Heart left ventricle (tissue), 16 donors: ENCODE measurements at places on chromosomes 2 and 18.

GRCh38 chr2:187966924-187967323 is 324.8 kb upstream of the GULP1 start:
- DNase-seq, result no peak
- H3K27me3 ChIP-seq, result no peaks in the 10 kb centered on the region
- no peak overlapping the region for H3K27ac ChIP-seq
- no peaks in the 10 kb centered on the region for H3K36me3 ChIP-seq
- H3K4me1 ChIP-seq, result no peaks in the 10 kb centered on the region

GRCh38 chr2:45935791-45936622 is 284.5 kb downstream of the PRKCE start:
- H3K4me3 ChIP-seq, result no peak overlapping the region
- peak; percentile 96 for DNase-seq
- H3K4me1 ChIP-seq, result peaks cover 15% of the 10 kb centered on the region
- no peaks in the 10 kb centered on the region for H3K36me3 ChIP-seq
- no peak overlapping the region for H3K27ac ChIP-seq
- H3K27me3 ChIP-seq, result no peaks in the 10 kb centered on the region

DNA sequence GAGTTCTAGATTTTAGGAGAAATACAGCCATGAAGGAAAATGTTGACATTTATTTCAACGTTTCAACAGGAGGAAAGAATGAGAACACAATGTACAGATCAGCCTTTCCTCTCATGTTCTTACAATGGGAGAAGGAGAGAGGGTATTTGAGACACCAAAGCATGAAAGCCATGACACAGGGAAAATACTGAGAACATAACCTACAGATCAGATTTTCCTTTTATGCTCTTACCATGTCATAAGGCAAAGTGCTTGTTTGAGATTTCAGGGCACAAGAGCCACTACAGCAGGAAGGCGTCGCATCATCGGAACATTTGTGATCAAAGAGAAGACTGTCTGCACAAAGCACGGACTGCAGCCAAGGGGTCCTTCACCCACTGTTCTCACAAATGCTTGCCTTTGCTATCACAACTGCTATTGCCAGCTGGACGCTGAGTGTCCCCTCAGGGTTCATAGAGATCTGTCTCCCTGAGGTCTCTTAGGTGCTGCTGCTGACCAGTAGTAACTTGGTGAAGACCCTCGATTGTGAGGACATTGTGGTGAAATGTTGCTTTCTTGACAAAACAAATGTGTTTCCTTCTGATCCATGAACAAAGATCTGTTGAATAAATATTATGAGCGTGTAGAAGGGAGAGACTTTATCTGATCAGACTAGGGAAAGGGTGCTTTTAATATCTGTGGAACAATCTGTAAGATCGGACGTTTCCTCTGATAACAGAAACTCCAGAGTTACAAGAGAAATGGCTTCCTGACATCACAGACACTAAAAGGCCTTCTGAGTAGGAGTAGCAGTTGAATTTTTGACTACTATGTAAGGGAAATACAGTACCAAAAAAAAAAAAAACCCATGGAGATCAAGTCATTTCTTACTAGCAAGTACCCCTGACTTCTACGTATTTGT is 6.4 kb upstream of the IL1RL1 start:
- H3K4me1 ChIP-seq, result no peaks in the 10 kb centered on the region
- no peak for DNase-seq
- H3K4me3 ChIP-seq, result no peak overlapping the region
- no peaks in the 10 kb centered on the region for H3K27me3 ChIP-seq

DNA sequence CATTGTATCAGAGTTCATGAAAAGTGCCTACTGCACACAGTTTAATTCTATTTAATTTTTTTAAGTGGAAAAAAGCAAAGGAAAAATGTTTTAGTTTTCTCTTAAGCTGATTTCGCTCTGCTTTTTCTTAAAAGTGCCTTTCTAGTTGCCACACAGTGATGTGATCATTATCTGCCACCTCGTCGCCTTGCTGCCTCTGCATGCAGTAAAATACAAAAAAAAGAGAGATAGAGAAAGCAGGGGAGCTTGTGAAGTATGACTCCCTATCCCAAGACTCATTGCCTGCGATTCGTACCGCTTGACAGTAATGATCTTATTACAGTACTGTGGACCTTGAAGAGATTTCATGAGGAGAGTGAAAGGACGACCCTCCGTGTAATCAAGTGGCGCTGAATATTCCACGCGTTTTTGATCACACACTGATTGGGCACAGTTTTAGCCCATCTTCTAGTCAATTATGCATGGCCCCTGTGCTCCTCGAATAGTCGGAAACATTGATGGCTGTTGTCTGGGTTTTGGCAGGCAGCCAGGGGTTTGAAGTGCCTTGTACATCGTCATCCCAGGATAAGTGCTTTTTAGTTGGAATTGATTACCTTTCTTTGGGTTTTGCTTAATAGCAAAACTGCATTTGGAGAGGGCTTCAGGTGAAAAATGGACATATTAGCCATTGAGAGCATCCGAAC is 188.3 kb downstream of the GBX2 start:
- no peak overlapping the region for H3K4me3 ChIP-seq
- no peaks in the 10 kb centered on the region for H3K27me3 ChIP-seq
- no peak for DNase-seq
- H3K36me3 ChIP-seq, result no peaks in the 10 kb centered on the region
- H3K4me1 ChIP-seq, result peaks cover 4% of the 10 kb centered on the region

GRCh38 chr2:173027181-173028128 is 48.2 kb upstream of the MAP3K20 start:
- no peaks in the 10 kb centered on the region for H3K4me1 ChIP-seq
- peak overlapping the region; percentile 68 for H3K27ac ChIP-seq
- no peaks in the 10 kb centered on the region for H3K36me3 ChIP-seq
- H3K4me3 ChIP-seq, result no peak overlapping the region
- peak; percentile 79 for DNase-seq
- no peaks in the 10 kb centered on the region for H3K27me3 ChIP-seq

GRCh38 chr2:66429693-66430504 is 5.0 kb upstream of the MEIS1 start:
- peaks cover 9% of the 10 kb centered on the region for H3K4me1 ChIP-seq
- DNase-seq, result no peak
- no peak overlapping the region for H3K27ac ChIP-seq
- H3K4me3 ChIP-seq, result no peak overlapping the region
- no peaks in the 10 kb centered on the region for H3K36me3 ChIP-seq

- no peak for DNase-seq
- H3K27me3 ChIP-seq, result no peaks in the 10 kb centered on the region
- H3K4me3 ChIP-seq, result no peak overlapping the region
These were observed 318.7 kb downstream of the MEIS1 start for GRCh38 chr2:66753660-66754059.

DNA sequence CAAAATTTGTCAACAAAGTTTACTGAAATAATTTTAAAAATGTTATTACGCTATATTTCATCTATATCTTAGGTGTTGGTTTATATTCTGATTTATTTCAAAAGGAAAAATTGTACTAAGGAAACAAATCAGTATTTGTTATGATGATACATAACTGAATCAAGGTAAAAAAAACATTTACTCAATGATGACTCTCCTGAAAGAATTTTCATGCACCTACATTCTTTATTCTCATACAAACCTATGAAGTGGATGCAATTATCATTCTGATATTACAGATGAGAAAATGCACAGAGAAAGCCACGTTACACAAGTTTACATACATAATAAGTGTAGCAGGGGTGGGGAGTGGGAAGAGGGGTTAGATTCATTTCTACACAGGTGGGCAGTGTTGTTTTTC is 422.4 kb downstream of the DSEL start:
- no peaks in the 10 kb centered on the region for H3K4me1 ChIP-seq
- H3K4me3 ChIP-seq, result no peak overlapping the region
- H3K27me3 ChIP-seq, result no peaks in the 10 kb centered on the region
- no peak overlapping the region for H3K27ac ChIP-seq
- H3K36me3 ChIP-seq, result no peaks in the 10 kb centered on the region

GRCh38 chr18:11050966-11051365 is 98.4 kb downstream of the PIEZO2 start:
- H3K4me1 ChIP-seq, result no peaks in the 10 kb centered on the region
- no peaks in the 10 kb centered on the region for H3K36me3 ChIP-seq
- no peak overlapping the region for H3K4me3 ChIP-seq
- no peak overlapping the region for H3K27ac ChIP-seq
- no peaks in the 10 kb centered on the region for H3K27me3 ChIP-seq

DNA sequence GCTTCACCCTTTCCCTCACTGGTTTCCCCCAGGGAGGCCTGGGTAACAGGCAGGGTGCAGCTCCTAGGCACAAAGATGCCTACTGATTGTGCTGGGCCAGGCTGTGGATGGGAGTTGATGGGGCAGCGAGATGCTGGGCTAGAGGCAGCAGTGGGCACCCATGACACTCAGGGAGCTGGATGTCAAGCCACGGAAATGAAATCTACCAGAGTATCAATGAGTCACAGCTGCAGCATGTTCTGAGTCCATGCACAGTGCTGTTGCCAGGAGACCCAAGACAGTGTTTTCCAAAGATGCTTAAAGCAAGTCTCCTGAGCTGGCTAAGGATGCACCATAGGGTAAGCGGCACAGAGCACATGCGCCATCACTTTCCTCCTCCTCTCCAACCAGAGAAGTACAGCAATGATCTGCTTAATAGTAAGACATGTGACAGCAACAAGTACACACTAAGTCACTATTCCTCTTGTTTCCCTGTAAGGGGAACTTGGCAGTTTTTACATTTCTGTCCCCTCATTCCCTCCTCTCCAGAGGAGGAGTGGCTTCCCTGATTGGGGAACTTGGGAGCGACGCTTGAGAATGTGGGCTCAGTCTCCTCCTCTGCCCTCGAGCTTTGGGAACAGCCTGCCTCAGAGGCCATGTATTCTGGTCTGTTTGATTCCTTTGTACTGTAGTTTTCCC is 57.2 kb downstream of the CDC42EP3 start:
- no peak for DNase-seq
- H3K4me1 ChIP-seq, result peaks cover 30% of the 10 kb centered on the region
- H3K36me3 ChIP-seq, result no peaks in the 10 kb centered on the region
- H3K4me3 ChIP-seq, result no peak overlapping the region

DNA sequence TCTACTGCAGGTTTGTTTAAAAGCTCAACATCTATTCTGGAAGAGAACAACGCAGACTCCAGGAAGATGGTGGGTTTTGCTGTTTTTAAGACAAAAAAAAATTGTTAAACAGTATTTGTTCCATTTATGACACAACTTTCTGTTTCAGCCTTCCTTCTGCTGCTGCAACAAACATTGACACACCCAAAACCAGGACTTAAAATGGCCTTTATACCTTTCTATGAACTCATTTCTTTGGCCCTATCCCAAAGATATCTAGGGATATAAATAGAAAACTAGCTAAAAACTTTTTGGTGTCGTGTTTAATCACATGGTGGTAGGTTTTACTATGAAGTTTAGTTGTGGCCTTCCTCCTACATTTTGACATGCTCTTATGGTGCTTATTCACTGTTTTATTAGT is 964 bp upstream of the GALNT3 start:
- H3K4me3 ChIP-seq, result no peak overlapping the region
- H3K4me1 ChIP-seq, result peaks cover 11% of the 10 kb centered on the region
- H3K27ac ChIP-seq, result no peak overlapping the region
- H3K36me3 ChIP-seq, result no peaks in the 10 kb centered on the region
- DNase-seq, result no peak
- H3K27me3 ChIP-seq, result peaks cover 29% of the 10 kb centered on the region

GRCh38 chr2:172119089-172119488 is 16.4 kb upstream of the DLX2 start:
- H3K27me3 ChIP-seq, result no peaks in the 10 kb centered on the region
- H3K27ac ChIP-seq, result no peak overlapping the region
- no peak overlapping the region for H3K4me3 ChIP-seq
- no peaks in the 10 kb centered on the region for H3K36me3 ChIP-seq
- no peak for DNase-seq
- H3K4me1 ChIP-seq, result no peaks in the 10 kb centered on the region
